ENCODE measurements at places on chromosomes 1 and 21. TPM values are rescaled to one million over a fixed set of nuclear protein-coding genes. Genes with fewer than 3 reads are reported as not detected.

LDLRAD1 gene
- total RNA-seq: not detected

LAMB3 gene
- 4.7 TPM for total RNA-seq

DNA sequence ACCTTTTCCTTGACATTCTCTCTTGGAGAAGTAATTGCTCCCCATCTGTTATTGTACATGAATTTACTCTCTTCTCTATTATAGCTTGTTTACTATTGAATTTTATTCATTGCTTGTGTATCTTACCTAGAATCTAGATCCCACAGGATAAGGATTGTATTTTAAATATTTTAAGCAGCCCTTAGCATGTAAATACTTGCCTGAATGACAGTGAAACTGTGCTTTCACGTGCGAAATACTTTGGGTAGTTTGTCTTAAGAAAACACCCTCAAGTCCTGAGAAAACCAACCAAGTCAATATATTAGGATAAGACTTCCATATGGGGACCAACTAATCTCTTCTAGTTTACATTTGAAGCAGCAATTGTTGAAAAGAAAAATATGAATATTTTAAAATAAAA, 15.3 kb downstream of the ARPC5 start:
- no peak for DNase-seq
- no peaks in the 10 kb centered on the region for H3K4me1 ChIP-seq
- no peak overlapping the region for H3K4me3 ChIP-seq
- H3K27ac ChIP-seq: no peak overlapping the region

DNA sequence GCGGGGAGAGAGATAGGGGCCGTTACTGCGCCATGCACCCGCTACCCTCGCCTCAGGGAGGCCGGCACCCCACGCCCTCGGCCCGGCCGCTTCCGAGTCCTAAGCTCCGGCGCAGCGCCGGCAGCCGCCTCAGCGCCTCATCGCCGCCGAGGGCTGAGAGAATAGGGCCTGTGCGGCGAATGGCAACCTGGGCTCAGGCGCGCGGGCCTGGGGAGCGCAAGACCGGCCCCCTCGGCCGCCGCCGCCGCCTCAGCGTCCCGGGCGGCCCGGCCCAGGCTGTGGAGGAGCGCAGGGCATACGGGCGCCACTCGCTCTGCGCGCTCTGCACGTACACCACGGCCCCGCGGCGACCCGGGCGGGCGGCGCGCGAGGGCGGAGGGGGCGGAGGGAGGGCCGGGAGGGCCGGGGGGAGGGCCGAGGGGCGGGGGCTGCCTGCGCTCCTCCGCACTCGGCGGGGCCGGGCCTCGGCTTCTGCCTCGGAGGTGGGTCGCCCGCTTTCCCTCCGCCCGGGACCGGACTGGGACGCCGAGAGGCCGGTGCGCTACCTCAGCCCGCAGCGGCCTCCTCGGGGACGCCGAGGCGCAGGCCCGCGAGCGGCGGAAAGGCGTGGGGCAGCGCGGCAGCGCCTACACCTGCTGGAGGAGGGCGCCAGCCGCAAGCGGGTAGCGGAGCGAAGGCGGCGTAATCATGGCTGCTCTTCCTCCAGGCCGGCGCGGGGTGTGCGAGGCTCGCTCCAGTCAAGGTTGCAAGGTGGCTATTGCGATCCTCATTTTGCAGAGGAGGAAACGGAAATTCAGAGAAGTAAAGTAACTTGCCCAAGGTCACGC, at the start of gene EGLN1:
TSS of gene EGLN1 (minus strand) at position 317 of the 827 bp plus-strand sequence. CDS start 399 bp downstream, outside the sequence.
- peak within 1 kb of the TSS; percentile 91 for H3K4me3 ChIP-seq
- no peaks in the 10 kb centered on the region for H3K27me3 ChIP-seq
- peaks cover 4% of the 10 kb centered on the region for H3K36me3 ChIP-seq
- peaks cover 50% of the 10 kb centered on the region for H3K4me1 ChIP-seq
- DNase-seq: peak; percentile 78
- peak within 1 kb of the TSS; percentile 99 for H3K27ac ChIP-seq

DNA sequence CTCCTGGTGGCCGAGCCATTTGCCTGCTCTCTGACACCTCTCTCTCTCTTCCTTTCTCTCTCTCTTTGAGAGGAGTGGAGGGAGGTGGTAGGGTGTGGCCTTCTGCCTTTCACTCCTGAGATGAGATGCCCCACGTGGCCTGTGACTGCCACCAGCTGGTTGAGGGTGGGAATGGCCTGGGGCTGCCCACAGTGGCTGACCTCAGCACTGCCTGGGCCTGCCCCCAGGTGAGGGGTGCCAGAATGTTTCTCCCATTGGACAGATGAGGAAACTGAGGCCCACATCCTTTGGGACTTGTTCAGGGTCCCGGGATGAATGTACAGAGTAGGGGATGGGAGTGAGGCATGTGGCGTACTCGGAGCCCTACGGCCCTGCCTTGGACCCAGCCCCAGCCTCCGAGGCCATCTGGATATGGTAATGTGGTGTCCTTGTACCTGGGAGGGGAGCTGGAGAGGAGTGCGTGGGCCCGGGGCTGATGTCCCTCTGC, 12.7 kb upstream of the C1orf167 start:
- no peaks in the 10 kb centered on the region for H3K27me3 ChIP-seq
- peaks cover 22% of the 10 kb centered on the region for H3K4me1 ChIP-seq
- H3K27ac ChIP-seq: no peak overlapping the region
- H3K4me3 ChIP-seq: no peak overlapping the region
- DNase-seq: no peak
- H3K36me3 ChIP-seq: peaks cover 21% of the 10 kb centered on the region

All from right atrium auricular region (tissue), 2 donors.